Thoracic aorta (tissue), 2 donors: ENCODE measurements at places on chromosomes 16 and 17.

GRCh38 chr17:27947005-27947406 is 53.8 kb upstream of the LYRM9 start:
- no peak for DNase-seq

- DNase-seq: no peak
These were observed 511.8 kb upstream of the WSB1 start for GRCh38 chr17:26782153-26782552.

DNA sequence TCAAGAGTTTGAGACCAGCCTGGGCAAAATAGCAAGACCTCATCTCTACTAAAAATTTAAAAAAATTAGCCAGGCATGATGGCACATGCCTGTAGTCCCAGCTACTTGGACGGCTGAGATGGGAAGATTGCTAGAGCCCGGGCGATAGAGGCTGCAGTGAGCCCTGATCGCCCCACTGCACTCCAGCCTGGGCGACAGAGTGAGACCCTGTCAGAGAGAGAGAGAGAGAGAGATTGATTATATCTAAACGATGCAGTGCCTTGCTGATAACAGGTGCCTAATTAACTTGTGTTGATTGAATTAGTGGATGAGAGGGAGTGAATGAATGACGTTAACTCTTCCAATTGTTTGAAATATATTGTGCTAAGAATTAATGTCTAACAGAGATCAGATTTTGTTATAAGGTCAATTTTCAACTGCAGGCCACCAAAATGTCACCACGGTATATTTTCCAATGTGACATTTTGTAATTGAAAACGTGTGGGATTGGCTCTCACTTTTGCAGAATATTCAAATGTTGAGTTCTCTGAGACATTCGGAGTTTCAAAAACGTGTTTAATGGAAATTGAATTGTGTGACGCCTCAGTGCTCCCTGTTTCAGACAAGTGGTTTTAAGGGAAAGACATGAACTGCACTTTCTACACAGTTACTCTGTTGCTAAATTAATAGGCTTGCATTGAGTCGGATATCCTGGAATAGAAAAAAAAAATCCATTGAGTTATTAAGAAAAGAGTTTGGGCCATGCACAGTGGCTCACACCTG is 53.6 kb downstream of the ABAT start:
- no peak for DNase-seq

- no peak for DNase-seq
These were observed 4.7 kb downstream of the MLX start for GRCh38 chr17:42571435-42572225.

- DNase-seq: no peak
These were observed 36.4 kb downstream of the GPT2 start for GRCh38 chr16:46920402-46921068.

DNA sequence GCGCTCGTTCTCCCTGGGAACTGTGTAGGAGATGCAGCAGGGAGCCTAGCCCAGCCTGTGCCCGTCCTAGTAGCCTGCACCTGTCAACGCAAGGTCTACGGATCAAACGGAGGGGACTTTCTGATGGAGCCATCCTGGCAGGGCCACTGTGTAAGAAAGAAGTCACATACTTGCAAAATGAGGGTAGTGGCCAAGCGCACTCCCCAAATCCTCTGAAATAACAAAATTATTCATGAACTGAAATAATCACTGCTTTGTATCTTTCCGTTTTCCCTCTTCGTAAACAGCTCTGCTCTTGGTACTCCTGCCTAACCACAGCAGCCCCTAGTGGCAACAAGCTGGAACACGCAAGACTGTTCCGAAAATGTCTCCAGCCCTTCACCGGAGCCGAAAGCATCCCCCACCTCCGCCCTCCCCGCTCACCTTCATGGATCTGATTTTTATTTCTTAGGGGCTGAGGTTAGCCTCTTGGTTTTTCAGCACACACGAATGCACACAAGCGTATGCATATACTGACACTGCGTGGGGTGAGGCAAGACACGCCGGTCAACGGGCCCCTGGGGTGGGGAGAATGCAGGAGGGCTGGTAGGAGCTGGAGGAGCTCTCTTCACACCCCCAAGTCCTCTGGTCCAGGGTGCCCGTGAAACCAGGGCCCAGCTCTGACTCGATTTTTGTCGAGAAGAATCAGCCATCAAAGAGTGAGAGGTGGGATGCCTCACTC is 100.8 kb downstream of the ABCC12 start:
- DNase-seq: no peak

- DNase-seq: no peak
These were observed 80.7 kb downstream of the HS3ST3A1 start for GRCh38 chr17:13520899-13521572.

DNA sequence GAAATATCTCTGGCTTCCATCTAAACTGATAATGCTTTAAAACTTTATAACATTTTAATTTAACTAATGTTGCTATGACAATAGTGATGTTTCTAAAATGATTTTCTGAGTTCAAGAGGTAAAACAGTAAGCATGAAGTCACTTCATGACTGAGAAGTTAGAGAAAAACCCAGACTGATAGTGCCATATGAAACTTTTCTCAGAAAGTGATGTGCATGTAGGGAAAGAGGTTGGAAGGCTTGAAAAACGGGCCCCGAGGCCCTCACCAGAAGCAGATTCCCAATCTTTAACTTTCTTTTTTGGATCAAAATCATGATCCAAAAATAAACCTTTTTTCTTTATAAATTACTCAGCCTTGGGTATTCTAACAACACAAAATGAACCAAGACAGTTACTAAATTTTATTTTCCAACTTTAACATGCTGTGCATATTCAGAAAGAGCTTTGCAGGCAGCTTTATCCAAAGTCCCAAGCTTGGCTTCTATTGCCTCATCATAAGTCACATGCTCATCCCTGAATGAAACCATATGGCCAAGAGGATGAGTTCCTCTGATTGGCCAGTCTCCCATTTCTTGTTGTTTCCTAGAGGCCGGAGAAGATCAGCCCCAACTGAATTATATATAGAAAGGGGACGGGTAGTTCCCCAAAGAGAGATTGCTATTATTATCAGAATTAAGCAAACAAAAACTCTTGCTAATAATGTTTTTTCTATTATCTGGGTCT is 357.6 kb upstream of the SALL1 start:
- DNase-seq: no peak

- DNase-seq: no peak
These were observed 6.0 kb downstream of the NKIRAS2 start for GRCh38 chr17:42025936-42026335.

- DNase-seq: no peak
These were observed 2066.7 kb downstream of the TP53TG3F start for GRCh38 chr16:35525979-35526590.

GRCh38 chr17:31425282-31426040 is 34.0 kb downstream of the RAB11FIP4 start:
- DNase-seq: no peak

- no peak for DNase-seq
These were observed 100.7 kb downstream of the MGAT5B start for GRCh38 chr17:76968707-76969597.

- DNase-seq: no peak
These were observed 73.2 kb downstream of the ZNF18 start for GRCh38 chr17:11924076-11924475.

GRCh38 chr16:75584108-75584507 is 17.9 kb downstream of the GABARAPL2 start:
- no peak for DNase-seq
